Activated CD4-positive, alpha-beta memory T cell treated with anti-CD3 and anti-CD28 coated beads for 36 hours (primary cell): ENCODE measurements at places on chromosomes 6 and 20. TPM values are rescaled to one million over a fixed set of nuclear protein-coding genes. Genes with fewer than 3 reads are reported as not detected.

The SLC32A1 gene
- not detected for total RNA-seq

The NAA20 gene
- total RNA-seq = 82.6 TPM

The UTRN gene
- 38.1 TPM for total RNA-seq

The BTNL2 gene
- not detected for total RNA-seq

The FILIP1 gene
- total RNA-seq = not detected

The SMPDL3A gene
- total RNA-seq = 0.17 TPM

The SIRPB2 gene
- total RNA-seq = not detected

The TRIM40 gene
- not detected for total RNA-seq

The C6orf58 gene
- not detected for total RNA-seq

- no peak overlapping the region for H3K4me3 ChIP-seq
- no peaks in the 10 kb centered on the region for H3K36me3 ChIP-seq
- H3K27ac ChIP-seq = no peak overlapping the region
- H3K4me1 ChIP-seq = no peaks in the 10 kb centered on the region
Observed at GRCh38 chr6:165219629-165220028, 89.8 kb downstream of the C6orf118 start.

- H3K36me3 ChIP-seq = peaks cover 35% of the 10 kb centered on the region
- no peaks in the 10 kb centered on the region for H3K27me3 ChIP-seq
- peaks cover 15% of the 10 kb centered on the region for H3K4me1 ChIP-seq
Observed at GRCh38 chr6:125932451-125932795, 24.1 kb upstream of the HINT3 start.

- no peaks in the 10 kb centered on the region for H3K27me3 ChIP-seq
- H3K4me1 ChIP-seq = peaks cover under 1% of the 10 kb centered on the region
- no peak overlapping the region for H3K4me3 ChIP-seq
- DNase-seq = no peak
- no peak overlapping the region for H3K27ac ChIP-seq
- H3K36me3 ChIP-seq = no peaks in the 10 kb centered on the region
Observed at GRCh38 chr6:46072866-46073265, 56.9 kb upstream of the ENPP4 start.

GRCh38 chr6:48817333-48818051, 645.6 kb downstream of the MMUT start:
- no peaks in the 10 kb centered on the region for H3K27me3 ChIP-seq
- H3K27ac ChIP-seq = no peak overlapping the region

- no peak overlapping the region for H3K4me3 ChIP-seq
- H3K27me3 ChIP-seq = no peaks in the 10 kb centered on the region
- H3K4me1 ChIP-seq = peaks cover 4% of the 10 kb centered on the region
- no peak for DNase-seq
Observed at GRCh38 chr6:130754786-130755367, 72.3 kb upstream of the SMLR1 start.

DNA sequence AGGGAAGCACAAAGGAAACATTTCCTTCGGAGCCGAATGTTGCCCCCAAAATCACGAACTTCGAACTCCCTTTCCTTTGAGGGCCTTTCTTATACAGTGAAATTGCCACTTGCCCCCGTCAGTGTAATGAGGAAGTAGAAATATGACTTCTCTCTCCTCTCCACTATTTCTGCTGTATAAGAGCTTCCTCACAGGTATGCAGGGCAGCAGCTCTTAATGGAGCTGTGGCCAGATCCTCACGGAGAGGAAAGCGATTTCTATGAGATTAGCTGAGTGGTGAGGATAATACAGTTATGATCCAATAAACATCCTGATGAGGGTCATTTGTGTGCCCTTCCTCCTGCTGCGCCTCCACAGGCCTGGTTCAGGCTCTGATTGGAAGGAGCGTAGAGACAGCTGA, 10.8 kb upstream of the CPNE5 start:
- H3K27me3 ChIP-seq = no peaks in the 10 kb centered on the region
- no peak for DNase-seq
- H3K36me3 ChIP-seq = peaks cover 41% of the 10 kb centered on the region

DNA sequence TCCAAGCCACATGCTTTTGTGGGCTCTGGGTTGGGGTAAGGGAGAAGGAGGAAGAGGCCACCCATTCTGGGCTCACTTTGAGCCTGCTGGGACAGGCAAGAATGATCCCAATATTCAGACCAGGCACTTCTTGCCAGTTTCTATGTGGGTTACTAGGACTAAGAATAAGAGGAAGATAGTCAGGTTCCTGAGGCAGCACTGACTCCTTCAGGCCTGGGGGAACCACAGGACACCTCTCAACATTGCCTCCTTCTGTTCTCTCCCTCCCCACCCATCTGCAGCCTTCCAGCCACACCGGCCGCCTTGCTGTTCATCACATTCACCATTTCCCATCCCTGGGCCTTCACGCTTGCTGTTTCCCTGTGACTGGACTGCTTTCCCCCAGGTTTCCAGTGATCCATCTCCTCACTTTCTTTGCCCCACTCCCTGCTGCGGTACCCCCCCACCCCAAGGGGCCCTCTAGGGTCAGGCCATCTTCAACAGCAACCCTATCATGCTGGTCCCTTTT, 69.2 kb upstream of the SIRPA start:
- DNase-seq = no peak
- no peak overlapping the region for H3K27ac ChIP-seq
- peaks cover 2% of the 10 kb centered on the region for H3K36me3 ChIP-seq
- no peak overlapping the region for H3K4me3 ChIP-seq

GRCh38 chr6:74610352-74610751, 595.5 kb downstream of the COL12A1 start:
- H3K36me3 ChIP-seq = no peaks in the 10 kb centered on the region
- no peaks in the 10 kb centered on the region for H3K27me3 ChIP-seq
